ENCODE measurements at places on chromosomes 3 and 15.
A peak's percentile ranks its signal among the peaks of the same experiment; 100 is the strongest.

- no peak for DNase-seq
Measured at GRCh38 chr3:4387210-4388204, 79.6 kb downstream of the SUMF1 start.

DNA sequence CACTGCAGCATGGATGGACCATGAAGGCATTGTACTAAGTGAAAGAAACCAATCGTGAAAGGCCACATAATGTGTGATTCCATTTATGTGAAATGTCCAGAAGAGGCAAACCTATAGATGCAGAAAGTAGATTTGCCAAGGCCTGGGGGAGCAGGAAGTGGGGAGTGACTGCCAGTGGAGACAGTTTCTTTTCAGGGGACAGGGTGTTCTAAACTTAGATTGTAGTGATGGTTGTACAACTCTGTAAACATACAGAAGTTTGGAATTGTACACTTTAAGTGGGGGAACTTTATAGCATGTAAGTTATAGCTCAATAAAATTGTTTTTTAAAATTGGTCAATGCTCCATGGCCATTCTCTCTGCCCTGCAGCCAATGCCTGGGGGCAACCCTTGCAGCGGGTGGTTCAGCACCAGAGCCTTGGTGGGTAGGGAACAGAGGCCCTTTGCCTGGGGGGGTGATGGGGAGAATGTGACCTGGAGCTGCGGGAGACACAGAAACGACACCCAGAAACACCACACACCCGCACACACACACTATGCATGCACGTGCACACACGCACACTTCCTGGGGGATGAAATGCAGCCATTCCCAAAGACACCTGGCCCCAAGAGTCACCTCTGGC is 43.1 kb downstream of the DNAJB8 start:
- no peak for DNase-seq

- DNase-seq = no peak
Measured at GRCh38 chr15:83199288-83199687, 8.3 kb downstream of the HDGFL3 start.

DNA sequence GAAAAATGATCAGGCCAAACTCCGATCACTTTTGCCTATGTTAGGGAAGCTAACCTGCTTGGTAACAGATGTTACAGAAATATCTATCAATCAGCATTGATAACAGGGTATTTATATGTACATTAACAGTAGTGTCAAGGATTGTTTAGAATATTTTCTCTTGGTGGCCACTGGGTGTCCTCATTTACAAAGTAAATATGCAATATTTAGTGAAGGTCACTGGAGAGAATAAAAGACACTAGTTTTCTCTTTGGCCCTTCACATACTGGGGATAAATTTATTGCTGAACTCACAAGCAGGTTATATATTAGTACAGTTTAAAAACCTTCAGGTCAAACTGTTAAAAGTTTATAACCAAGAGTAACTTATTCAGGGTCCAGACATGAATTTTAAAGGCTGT is 69.0 kb downstream of the TIGIT start:
- DNase-seq = no peak

DNA sequence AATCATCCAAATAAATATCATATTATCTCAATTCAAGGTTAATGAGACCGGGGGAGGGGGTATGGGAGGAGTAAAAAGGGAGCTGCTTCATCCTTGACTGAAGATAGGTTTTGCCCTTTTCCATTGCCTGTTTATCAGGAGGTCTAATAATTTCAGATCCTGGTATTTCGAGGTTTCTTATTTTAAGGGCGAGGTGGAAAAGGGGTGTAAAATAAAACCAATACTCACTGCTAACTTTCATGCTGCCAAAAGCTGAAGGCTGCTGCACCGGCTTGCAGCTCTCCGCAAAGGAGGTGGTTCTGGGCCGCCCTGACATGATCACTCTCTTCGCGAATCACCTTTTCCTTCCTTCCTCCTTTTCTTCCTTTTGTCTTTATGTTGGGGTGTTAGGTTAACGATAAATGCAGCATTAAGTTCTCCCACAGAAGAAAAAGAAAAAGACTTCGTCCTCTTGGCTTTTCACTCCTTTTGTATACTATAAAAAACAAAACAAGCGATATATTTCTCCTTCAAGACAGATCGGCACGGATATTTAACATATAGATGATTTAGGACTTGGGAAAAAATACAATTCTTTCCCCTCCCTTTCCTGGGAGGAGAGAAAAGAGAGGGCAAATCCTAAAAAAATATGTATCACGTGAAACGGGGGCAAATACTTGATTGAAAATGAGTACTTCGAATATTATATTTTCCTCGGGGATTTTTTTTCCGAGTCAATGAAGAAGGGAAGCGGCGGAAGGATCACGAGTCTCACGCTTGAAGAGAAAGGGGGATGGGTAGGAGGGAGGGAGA is 932 bp downstream of the GSK3B start:
- DNase-seq = peak; percentile 5

DNA sequence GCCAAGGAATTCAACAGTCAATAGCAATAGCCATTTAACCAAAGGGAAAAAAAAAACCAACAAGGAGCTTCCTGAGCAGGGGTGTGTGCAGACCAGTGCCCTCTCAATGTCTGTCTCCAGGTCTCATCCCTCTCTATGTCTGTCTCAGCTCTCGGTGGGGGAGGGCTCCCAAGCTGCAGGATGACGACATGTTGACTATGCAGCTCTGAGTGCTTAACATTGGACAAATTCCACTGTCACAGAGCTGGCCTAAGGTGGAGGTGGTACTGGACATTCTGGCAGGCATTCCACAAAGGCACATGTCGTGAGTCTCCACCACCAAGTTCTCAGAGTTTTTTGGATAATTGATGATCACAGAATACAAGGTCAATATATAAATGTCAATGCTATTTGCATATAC is 2.0 kb upstream of the CAPN7 start:
- no peak for DNase-seq

DNA sequence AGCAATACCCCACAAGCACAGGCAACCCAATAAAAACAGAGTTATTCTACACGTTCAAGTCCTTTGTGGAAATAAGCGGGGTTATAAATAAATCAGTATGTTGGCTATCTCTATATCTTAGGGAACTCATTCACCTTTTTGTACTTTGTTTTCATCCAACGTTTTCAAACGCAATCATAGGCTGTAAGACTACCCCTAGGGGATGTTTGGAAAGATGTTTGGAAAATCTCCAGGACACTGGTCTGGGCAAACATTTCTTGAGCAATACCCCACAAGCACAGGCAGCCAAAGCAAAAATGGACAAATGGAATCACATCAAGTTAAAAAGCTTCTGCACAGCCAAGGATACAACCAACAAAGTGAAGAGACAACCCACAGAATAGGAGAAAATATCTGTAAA is 70.1 kb downstream of the CLDN11 start:
- DNase-seq = no peak

GRCh38 chr3:65939801-65940246 is 98.9 kb downstream of the MAGI1 start:
- DNase-seq = no peak

- no peak for DNase-seq
Measured at GRCh38 chr3:157512534-157512933, 9.3 kb upstream of the VEPH1 start.

DNA sequence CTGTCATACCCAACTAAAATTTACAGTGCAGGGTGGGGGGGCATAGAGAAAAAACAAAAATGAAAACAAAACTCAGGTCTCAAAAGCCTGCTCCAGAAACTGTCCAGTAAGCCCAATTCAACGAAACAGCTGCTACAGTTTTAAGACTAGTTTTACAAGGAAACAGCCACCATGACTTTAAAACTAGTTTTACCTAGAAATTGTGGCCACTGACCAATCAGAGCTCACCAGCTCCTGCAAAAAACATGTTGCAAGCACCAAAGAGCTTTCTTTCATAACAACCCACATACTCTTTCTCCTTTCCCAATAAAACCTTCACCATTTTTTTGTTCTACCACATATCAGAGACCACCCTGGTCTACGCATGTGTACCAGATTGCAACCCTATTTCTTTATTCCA is 7.3 kb upstream of the CFAP91 start:
- DNase-seq = no peak

GRCh38 chr3:129001806-129002572 is 885 bp downstream of the EFCC1 start:
- DNase-seq = peak; percentile 36

- DNase-seq = no peak
Measured at GRCh38 chr15:66739287-66739686, 37.3 kb downstream of the SMAD6 start.

GRCh38 chr3:62567097-62568021 is 194.0 kb upstream of the FEZF2 start:
- no peak for DNase-seq

- no peak for DNase-seq
Measured at GRCh38 chr3:10011631-10012030, 14.6 kb upstream of the FANCD2 start.

DNA sequence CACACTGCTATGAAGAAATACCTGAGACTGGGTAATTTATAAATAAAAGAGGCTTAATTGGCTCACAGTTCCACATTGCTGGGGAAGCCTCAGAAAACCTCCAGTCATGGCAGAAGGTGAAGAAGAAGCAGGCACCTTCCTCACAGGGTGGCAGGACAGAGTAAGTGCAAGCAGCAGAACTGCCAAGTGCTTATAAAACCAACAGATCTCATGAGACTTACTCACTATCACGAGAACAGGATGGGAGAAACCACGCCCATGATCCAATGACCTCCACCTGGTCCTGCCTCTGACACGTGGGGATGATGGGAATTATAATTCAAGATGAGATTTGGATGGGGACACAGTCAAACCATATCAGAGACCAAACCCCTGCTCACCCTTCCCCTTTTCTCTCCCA is 75.0 kb downstream of the TRIM69 start:
- no peak for DNase-seq

DNA sequence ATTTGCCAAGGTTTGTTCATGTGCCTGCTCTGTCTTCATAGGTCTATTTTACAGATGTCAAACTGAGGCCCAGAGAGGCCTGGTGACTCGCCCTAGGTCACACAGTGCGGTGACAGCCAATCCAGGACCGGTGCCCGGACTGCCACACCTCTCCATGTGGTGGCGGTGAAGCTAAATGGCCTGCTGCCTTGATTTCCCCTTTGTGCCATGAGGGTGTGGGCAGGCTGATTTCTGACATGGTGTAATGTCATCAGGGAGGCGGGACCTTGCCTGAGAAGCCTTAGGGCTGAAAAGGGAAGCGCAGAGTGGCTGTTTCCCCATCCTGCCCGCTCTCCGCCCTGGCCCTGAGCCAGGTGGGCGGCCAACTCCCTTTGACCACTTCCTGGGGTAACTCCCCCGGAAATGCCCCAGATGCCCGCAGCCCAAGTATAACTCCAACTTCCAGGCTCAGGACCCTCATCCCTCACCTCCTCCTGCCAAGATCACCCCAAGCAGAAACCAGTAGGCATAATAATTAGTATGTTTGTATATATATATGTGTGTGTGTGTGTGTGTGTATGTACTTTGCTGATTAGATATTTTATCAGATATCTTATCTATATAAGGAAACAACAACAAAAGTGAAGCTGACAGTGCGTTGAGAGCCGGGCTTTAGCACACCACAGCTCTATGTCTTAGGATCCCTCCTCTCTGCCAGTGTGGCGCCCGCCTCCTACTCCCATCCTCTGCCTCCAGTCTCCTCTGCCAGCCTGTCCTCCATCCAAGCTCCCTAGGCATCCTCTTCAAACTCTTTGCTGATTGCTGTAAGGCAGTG is 63.9 kb downstream of the IQSEC1 start:
- DNase-seq = peak; percentile 79

- DNase-seq = no peak
Measured at GRCh38 chr15:87710406-87710805, 546.1 kb downstream of the NTRK3 start.

DNA sequence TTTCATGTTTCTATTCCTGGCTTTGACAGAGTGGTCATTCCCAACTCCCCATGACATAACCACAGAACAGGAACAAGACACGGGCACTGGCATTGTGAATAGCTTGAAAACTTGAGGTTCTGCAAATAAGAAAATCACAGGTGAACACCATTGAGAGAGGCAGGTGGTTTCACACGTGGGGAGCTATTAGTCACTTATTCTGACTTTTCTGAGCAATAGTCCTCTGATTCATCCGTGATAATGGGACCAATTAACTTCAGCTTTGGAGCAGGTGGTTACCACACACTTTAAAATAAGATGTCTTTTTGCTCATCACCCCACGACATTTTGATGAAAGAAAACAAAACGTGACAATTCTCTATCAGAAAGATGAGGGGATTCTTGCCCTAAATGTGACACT is 224.7 kb downstream of the KLF13 start:
- no peak for DNase-seq

GRCh38 chr15:25671132-25671531 is 192.0 kb downstream of the ATP10A start:
- DNase-seq = no peak

- DNase-seq = no peak
Measured at GRCh38 chr15:90968434-90968833, 13.8 kb downstream of the RCCD1 start.

DNA sequence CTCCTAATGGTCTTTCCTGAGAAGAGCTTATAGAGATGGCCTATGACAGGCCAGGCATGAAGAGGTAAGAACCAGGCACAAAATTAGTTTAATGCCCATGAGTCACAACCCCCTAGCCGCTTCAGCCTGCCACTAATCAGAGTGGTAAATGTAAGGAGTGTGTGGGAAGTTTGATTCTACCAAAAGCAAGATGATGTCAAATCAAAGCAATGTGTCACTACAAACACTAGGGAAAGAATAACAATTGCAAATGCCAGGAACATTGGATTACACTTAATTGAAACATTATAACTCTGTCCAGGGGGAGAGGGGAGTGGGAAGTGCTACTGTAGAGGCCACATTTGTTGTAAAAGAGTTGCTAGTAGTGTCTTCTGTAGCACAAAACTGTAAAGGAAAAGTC is 596.6 kb upstream of the AGTR1 start:
- DNase-seq = no peak

GRCh38 chr15:93362203-93362602 is 273.2 kb upstream of the RGMA start:
- DNase-seq = no peak

- no peak for DNase-seq
Measured at GRCh38 chr3:149463921-149464320, 10.6 kb upstream of the TM4SF4 start.

DNA sequence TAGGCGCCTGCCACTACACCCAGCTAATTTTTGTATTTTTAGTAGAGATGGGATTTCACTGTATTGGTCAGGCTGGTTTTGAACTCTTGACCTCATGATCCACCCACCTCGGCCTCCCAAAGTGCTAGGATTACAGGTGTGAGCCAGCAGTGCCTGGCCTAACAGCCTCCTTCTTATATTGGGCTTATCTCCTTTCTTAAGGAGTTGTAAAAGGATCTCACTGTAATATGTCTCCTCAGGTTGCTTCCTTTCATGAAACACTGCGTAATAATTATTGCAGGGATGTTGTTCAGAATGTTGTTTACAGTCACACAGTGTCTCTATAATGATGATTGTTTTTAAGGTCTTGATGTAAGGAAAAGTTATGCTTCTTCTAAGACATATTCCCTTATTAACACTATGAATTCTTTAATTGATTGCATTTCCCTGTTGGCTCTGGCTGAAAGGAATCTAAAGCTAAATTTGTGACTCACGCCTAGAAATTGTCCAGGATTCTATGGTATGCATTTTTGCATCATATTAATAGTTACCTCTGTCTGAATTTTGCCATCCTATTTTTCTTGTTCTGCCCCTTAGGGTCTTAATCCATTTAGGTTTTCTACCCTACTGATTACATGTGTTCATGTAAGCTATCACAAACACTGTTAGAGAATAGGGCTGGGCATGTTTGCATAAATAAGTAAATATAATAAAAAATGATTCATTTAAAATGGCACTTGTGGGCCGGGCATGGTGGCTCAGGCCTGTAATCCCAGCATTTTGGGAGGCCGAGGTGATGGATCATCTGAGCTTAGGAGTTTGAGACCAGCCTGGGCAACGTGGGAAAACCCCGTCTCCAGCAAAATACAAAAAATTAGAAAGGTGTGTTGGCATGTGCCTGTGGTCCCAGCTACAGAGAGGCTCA is 24.5 kb upstream of the RNF111 start:
- DNase-seq = no peak

Data from CD8-positive, alpha-beta memory T cell (primary cell).